Activated CD8-positive, alpha-beta memory T cell treated with anti-CD3 and anti-CD28 coated beads for 36 hours (primary cell): ENCODE measurements at places on chromosomes 6 and 20. TPM values are rescaled to one million over a fixed set of nuclear protein-coding genes. Genes with fewer than 3 reads are reported as not detected.

Gene EFCAB8
- total RNA-seq: 0.21 TPM

Gene PNLDC1
- 0.57 TPM for total RNA-seq

Gene RFX6
- total RNA-seq: not detected

Gene DOK5
- total RNA-seq: 4.7 TPM

Gene GNRH2
- 0.75 TPM for total RNA-seq

Gene CD40
- 3.0 TPM for total RNA-seq

Gene DEFB132
- not detected for total RNA-seq

Gene CLPSL1
- total RNA-seq: not detected

Gene CDKN1A
- 43.8 TPM for total RNA-seq

Gene MOXD1
- 0.08 TPM for total RNA-seq

Gene SLC17A1
- total RNA-seq: not detected

Gene CLDN20
- total RNA-seq: not detected

Gene ZC2HC1B
- not detected for total RNA-seq

Gene JPH2
- total RNA-seq: not detected

Gene SIGLEC1
- not detected for total RNA-seq

Gene KIZ
- 9.2 TPM for total RNA-seq

Gene CFAP61
- not detected for total RNA-seq

Gene RHAG
- total RNA-seq: not detected

Gene TRIM31
- not detected for total RNA-seq

Gene BEND6
- not detected for total RNA-seq

Gene SSTR4
- not detected for total RNA-seq

Gene LBP
- total RNA-seq: not detected

Gene MYL9
- 0.19 TPM for total RNA-seq

Gene ZFP57
- total RNA-seq: 10.9 TPM

Gene GPLD1
- 0.48 TPM for total RNA-seq

Gene SEMG1
- total RNA-seq: not detected

Gene ADGRF1
- total RNA-seq: not detected

Gene IL17F
- 1.5 TPM for total RNA-seq

Gene SLC4A11
- 4.0 TPM for total RNA-seq

Gene LY6G5B
- total RNA-seq: 20.1 TPM

Gene CNBD2
- 3.4 TPM for total RNA-seq

Gene CDH26
- 1.1 TPM for total RNA-seq

Gene MOCS3
- total RNA-seq: 7.2 TPM

Gene RANBP9
- total RNA-seq: 44.8 TPM

Gene TFAP2D
- not detected for total RNA-seq

Gene ZBTB22
- total RNA-seq: 6.2 TPM

Gene IMPG1
- total RNA-seq: not detected

Gene ELOVL2
- not detected for total RNA-seq

Gene SEL1L2
- total RNA-seq: not detected

Gene GPR6
- total RNA-seq: not detected

Gene PPP1R3G
- not detected for total RNA-seq

Gene BMP7
- total RNA-seq: not detected

Gene ATP6V1G2
- total RNA-seq: 1.2 TPM

Gene KHDC1L
- not detected for total RNA-seq
